Activated CD8-positive, alpha-beta memory T cell treated with anti-CD3 and anti-CD28 coated beads for 48 hours (primary cell): ENCODE measurements at places on chromosomes 7 and 10.

DNA sequence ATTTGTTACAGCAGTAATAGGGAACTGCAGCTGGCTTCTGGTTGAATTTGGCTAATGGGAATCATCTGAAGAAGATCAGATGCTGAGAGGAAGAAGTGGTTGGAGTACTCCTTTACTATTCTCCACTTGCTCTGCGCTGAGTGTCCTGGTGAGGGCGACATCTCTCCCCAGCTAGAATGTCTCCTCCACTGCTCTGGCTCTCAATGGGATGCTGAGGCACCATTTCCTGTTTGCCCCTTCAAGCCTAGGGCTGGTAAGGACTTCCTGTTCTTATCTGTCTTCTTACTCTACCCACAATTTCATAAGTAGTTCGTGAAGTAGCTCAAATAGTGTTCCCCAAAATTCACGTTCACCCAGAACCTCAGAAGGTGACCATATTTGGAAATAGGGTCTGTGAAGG lies 43.2 kb upstream of the TES start:
- DNase-seq = no peak

GRCh38 chr7:126659124-126659523 lies 593.6 kb downstream of the GRM8 start:
- no peak for DNase-seq

- DNase-seq = no peak
Measured at GRCh38 chr10:62386356-62387320, 12.5 kb downstream of the ZNF365 start.

DNA sequence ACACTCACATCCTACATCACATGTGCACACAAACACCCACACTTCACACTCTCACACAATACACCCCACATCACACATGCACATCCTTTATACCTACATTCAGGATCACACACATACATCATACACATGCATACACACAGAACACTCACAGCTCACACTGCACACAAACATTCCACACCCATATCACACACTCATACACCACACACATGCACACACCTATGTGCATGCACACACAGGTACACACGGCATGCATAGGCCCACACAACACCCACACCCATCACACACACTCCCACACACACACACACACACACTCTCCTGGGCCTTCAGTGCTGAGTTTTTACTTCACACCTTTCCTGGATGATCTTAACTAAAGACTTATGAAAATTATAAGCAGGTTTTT lies 220.5 kb downstream of the DNAJB6 start:
- no peak for DNase-seq

- DNase-seq = no peak
Measured at GRCh38 chr10:93363891-93364648, 118.1 kb downstream of the MYOF start.

GRCh38 chr7:35826751-35827150 lies 25.9 kb downstream of the SEPTIN7 start:
- no peak for DNase-seq

DNA sequence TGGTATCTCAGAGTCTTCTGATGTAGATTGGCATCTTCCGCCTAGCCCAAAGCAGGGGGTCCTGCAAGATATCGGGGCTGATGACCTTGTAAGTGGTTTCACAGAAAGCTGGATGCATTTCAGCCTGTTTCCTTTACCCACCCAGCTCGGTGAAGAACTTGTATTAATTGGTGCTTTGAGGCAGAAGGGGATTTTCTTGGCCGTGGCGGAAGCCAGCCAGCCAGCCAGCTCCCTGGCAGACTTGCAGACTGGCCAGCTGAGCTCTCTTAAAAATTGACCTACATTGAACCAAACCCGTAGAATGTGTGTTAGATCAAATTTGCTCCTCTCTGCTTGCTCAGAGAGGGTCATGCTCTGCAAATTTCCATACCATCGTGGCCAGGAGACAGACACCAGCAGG lies 218.4 kb downstream of the ADAM12 start:
- no peak for DNase-seq

DNA sequence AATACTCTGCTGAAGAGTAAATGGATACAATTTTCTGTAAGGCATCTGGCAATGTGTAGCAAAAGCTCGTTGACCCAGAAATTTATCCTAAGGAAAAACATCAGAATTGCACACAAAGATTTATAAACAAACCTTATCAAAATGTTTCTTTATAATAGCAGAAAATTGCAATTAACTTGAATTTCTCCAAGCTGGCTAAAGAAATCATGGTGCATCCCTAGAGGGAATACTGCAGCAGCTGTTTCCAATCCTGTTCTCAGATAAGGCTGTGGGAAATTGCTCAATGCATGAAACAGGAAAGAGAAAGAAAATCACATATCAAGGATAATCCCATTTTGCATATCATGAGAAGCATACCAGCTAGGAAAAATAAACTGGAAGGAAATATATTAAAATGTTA lies 18.7 kb downstream of the TACR2 start:
- no peak for DNase-seq

- no peak for DNase-seq
Measured at GRCh38 chr7:101604331-101604933, 24.7 kb downstream of the MYL10 start.

- DNase-seq = no peak
Measured at GRCh38 chr10:28253169-28253785, 49.6 kb downstream of the MPP7 start.

DNA sequence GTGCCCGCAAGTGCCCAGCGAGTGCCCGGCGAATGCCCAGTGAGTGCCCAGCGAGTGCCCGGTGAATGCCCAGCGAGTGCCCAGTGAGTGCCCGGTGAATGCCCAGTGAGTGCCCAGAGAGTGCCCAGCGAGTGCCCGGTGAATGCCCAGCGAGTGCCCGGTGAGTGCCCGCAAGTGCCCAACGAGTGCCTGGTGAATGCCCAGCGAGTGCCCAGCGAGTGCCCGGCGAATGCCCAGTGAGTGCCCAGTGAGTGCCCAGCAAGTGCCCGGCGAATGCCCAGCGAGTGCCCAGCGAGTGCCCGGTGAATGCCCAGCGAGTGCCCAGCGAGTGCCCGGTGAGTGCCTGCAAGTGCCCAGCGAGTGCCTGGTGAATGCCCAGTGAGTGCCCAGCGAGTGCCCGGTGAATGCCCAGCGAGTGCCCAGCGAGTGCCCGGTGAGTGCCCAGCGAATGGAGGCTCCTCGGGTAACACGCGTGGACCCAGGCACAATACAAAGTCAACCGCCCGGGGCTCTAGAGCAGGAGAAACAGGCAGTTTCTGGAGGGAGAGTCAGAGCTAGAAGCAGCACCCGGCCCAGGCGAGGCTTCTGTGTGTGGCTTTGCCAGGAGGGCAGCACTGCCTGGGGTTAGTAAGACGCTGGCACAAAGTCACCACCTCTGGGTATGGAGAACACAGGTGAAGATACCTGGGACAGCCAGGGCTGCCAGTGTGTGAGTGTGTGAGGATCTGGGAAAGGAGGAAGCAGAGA lies 38.2 kb upstream of the CFAP46 start:
- no peak for DNase-seq

DNA sequence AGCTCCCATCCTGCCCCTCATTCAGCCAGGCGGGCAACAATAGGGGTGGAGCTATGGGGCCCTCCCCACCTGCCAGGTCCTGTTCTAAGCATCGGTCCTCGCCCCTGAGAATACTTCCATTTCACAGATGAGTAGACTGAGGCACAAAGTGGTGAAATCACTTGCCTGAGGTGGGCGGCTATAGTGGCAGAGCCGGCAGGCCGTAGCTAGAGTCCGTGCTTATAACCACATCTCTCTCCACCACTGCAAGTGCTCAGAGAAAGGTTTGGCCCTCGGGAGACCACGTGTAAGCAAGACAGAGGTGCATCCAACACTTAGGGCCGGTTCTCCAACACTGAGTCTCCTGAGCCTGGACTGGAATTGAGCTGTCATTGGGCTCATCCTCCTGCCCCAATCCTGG lies 145.8 kb upstream of the UNC5B start:
- no peak for DNase-seq

DNA sequence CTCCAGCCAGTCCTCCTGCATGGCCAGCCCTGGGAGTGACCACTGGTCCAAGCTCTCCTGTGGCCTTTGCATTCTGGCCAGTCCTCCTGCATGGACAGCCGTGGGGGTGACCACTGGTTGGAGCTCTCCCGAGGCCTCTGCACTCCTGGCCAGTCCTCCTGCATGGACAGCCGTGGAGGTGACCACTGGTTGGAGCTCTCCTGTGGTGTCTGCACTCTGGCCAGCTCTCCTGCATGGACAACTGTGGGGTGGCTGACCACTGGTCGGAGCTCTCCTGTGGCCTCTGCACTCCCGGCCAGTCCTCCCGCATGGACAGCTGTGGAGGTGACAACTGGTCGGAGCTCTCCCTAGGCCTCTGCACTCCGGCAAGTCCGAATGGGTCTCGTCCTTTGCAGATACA lies 28.7 kb upstream of the ADARB2 start:
- no peak for DNase-seq

DNA sequence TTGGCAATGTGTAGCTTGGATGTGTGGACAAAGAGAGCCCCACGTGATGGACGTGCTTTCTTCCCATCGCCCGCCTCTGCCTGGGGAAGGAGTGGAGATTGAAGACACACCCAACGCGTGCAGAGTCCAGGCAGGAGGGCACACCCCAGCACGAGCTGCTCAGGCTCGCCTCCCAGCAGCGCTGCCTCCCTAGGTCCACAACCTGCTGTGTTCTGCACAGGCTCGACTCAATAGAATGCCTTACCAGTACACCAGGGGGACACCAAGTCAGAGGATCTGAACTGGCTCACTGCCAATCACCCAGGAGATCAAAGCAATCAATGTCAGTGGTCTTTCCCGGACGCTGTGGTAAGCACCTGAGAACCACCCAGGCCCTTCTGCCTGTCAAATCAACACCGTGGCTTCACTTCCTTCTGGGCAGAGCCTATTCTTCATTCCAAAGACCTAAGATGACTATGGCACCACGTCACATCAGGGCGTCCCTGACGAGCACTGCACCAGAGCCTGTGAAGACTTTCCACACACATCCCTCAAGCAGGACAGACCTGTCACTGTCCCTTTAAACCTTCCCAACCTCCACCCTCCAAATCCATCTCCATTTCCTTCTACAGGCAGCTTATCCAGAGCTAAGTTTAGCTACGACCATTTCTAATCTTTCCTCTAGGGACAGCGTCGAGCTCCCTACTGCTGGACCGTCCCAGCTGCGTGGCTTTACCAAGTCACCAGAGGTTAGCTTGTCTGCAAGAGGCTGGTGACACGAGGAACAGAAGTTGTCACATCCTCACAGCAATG lies 72.3 kb downstream of the AMZ1 start:
- no peak for DNase-seq

DNA sequence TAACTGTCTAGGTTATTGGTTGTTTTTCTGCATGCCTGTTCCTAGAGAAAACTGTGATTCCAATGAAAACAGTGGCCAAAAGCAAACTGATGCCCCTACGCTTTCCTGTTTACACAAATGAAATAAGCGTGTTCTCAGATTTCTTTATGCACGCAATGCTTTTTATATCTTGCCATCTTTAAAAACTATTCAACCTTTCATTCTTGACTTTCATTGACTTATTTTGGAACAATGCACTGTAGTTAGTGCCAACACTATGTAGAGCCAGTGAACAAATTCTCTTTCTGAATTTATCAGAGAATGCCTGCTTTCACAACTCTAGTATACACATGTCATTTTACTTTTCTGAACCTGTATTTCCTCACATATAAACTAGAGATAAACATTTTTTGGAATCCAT lies 86.6 kb downstream of the CABCOCO1 start:
- no peak for DNase-seq

DNA sequence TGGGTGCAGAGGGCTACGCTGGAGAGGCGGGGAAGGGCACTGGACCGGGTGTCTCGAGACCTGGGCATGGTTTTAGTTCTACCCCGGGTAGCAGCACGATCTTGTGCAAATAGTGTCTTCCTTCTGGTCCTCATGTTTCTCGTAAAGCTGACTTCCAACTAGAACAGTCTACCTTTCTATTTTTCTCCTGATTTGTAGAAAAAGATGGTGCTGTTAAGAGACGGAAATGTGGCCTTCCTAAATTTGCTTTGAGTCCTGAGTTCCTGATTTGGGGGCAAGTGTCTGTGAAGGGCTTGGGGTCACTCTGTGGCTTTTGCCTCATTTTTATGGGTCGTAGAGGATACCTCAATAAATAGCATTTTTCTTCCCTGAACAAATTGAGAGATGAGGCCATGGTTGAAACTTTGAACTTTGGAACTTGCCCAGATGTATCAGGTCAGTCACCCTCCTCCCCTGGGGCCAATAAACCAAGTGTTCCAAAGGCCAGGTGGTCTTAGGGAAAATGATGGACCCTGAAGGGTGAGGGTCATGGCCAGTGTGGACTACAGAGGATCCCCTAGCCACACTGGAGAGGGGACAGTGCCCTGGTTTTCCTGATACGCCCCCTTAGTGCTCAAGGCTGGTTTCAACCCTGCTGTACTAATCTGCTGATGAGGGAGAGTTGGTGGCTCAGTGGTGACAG lies 45.2 kb downstream of the GRK5 start:
- no peak for DNase-seq

- no peak for DNase-seq
Measured at GRCh38 chr7:68601826-68602225, 996.4 kb upstream of the AUTS2 start.

DNA sequence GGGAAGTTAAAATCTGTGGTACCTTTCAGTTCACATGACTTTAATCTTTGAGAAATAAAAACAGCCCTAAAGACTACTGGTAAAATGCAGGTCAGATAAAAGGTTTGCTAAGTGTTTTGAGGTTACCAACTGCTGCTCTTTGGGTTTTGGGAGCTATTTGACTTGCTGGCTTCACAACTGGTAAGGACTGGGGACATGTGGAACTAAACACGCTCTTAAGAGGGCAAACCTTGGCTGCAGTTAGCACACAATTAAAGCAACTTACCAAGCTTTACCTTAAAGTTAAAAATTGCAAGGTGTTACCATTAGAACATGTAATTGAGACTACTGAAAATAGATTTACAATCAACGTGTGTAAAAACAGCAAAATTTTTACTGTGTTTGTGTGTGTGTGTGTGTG lies 220.2 kb downstream of the PHF14 start:
- no peak for DNase-seq

DNA sequence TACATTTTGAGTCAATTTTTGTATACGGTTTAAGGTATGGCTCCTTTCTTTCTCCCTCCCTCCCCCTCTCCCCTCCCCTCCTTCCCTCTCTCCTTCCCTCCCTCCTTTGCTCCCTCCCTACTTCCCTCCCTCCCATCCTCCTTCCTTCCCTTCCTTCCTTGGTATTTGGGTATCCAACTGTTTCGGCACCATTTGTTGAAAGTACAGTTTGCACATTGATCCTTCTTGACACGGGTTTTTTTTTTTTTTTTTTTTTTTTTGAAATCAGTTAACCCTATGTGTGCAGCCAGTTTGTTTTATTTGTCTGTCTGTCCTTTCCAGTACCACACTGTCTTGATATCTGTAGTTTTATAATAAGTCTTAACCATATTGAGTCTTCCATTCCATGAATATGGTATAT lies 39.9 kb upstream of the INSYN2A start:
- DNase-seq = no peak

DNA sequence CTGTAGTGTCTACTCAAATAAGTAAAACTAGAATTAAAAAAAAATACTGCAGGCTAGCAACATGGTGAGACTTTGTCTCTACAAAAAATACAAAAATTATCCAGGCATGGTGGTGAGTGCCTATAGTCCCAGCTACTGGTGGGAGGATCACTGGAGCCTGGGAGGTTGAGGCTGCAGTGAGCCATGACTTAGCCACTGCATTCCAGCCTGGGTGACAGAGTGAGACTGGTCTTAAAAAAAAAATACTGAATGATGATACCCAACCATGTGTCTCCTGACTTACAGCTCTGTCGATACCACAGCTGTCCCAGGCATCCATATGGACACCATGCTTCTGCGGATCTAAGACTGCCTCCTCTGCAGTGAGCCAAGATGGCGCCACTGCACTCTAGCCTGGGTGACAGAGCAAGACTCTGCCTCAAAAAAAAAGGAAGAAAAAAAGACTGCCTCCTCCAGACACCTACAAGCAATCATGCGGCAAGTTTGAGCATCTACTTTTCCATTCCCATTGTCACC lies 7.9 kb upstream of the FRAT1 start:
- no peak for DNase-seq
